ENCODE measurements at places on chromosomes 3 and 15.

DNA sequence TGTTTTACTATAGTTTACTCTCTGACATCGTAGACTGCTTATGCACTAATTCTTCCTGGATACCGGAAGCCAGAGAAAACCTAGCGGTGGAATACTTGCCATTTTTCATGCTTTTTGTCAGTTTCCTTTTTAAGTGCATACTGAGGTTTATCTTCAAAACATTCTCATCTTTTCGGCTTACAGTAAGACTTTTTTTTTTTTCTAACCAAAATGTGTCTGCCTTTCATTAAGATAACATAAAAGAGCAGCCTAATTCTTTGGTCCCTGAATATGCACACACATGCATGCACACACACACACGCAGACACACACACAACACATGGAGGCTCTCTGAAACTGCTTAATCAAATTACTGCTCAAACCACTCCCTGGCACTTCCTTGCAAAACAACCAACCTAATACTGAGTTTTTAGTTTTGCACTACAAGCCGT, 1.3 kb downstream of the ZNF445 start:
- no peak for DNase-seq

DNA sequence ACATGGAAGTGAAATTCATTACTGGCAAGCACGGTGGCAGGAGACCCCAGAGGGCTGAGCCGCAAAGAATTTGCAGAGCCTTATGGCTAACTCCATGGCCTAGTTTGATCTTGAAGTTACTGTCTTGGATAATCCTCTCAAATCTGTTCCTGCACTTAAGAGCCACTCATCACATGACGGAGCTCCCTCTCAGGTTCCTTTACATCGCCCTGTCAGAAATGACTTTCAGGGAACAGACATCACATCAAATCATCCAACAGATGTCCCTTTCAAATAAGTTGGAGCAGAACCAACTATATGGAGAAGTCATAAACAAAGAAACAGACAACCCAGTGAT, 328.8 kb upstream of the THBS1 start:
- DNase-seq: no peak

DNA sequence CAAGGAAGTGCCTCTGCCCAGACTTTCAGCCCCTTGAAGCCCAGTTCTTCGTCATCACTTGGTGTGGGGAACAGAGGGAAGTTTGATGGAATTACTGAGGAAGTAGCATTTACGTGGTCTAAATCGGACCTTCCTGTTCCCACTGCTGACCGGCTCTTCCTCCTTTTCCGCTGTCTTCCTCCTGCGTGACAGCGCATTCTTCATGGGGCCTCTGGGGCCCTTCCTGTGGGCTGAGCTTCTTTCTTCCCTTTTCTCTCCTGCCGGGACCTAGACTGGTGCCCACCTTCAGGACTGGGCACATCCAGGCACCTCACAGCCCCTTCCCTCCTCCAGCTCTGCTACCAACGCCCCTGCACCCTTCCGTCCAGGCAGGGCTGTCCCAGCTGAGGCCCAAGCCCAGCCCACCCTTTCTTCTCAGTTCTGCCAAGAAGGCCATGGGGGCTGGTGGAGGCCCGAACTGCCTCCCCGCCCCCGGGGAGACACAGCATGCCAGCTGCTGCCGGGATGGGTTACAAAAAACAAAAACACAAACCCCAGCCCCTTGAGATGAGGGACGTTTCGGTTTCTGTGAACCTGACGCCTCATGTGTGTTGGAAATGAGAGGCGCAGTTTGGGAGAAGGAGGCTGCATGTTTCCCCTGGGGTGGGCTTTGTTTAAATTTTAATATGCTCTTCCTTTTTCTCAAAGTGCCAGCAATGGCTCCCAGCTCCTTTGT, 19.1 kb downstream of the ZNF710 start:
- no peak for DNase-seq

DNA sequence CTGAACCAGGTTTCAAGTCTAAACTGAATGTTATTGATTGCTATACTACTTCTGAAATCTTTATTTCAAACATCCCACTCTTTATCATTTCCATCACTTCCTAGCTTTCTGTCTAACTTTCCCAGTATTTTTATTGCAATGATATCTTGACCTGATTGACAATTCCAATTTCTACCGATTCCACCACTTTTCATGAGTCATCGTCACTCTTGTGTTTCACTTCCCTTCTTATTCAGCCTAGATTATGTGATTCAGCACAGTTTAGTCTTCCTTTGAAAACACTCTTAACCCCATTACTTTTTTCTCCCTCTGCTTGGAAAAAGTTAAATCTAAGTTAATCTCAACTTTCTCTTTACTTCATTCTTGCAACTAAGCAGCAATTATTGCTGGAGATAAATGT, 62.6 kb downstream of the SLC7A14 start:
- DNase-seq: no peak

- DNase-seq: no peak
Observed at GRCh38 chr3:98806521-98806920, 43.4 kb downstream of the ST3GAL6 start.

GRCh38 chr3:125289429-125289981, 77.0 kb upstream of the SLC12A8 start:
- no peak for DNase-seq

- DNase-seq: no peak
Observed at GRCh38 chr3:124201786-124202185, 209.9 kb upstream of the ROPN1 start.

- DNase-seq: no peak
Observed at GRCh38 chr3:64150623-64151207, 74.6 kb downstream of the PRICKLE2 start.

- no peak for DNase-seq
Observed at GRCh38 chr3:133408961-133409360, 9.1 kb downstream of the BFSP2 start.

DNA sequence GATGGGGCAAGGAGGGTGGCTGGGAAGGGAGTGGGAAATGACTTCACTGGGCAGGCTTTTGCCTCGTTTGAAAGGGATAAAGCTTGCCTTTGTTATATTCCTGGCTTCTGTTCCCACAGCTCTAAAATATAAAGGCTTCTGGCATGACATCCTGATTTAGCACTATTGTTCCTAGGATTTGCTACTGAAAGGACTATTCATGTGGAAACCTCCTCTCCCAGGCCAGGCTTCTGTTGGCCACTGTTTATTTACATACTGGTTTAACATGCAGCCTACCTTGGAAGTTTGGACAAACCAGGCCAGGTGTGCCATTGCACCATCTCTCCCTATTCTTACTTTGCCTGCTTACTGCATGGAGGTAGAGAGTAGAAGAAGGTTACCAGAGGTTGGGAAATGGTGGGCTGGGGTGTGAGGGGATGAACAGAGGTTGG, 2.4 kb upstream of the LMCD1 start:
- DNase-seq: no peak

DNA sequence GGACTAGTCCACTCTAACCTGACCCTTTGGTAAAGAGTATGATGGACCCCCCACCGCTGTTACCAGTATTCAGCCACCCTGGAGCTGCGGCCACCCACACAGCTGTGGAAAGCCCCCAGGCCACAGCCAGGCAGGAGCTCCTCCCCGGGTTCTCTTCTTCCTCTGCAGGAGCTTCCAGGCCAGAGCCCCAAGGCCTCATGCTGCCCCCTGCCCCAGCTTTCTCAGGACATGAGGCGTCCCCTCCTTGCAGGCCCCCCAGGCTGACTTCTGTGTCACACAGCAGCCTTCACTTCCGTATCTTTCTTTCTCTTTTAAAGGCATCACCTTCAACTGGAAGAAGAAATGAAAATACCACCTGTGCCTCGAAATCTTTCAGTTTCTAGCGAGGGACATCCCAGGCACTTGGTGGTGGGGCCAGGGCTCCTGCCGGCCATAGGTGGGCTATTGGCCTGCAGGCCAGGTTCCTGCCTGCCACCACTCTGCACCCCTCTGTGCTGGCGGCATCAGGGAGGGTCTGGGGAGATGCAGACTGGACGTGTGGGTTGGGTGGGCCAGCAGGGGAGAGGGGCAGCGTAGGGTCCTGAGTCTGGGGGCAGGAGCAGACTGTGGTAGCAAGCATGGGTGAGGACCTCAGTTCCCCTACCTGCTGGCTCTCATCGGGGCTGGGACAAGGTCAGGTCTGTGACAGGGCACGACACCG, 19.9 kb downstream of the KLF13 start:
- no peak for DNase-seq

GRCh38 chr3:98977520-98977919, 76.0 kb upstream of the DCBLD2 start:
- peak; percentile 43 for DNase-seq

GRCh38 chr15:99326235-99326634, 75.0 kb downstream of the LRRC28 start:
- DNase-seq: no peak

- DNase-seq: no peak
Observed at GRCh38 chr3:127121885-127122284, 71.0 kb upstream of the PRR23E start.

- DNase-seq: no peak
Observed at GRCh38 chr15:85112997-85113396, 131.3 kb downstream of the PDE8A start.

- no peak for DNase-seq
Observed at GRCh38 chr15:92606126-92606835, 49.3 kb downstream of the FAM174B start.

- no peak for DNase-seq
Observed at GRCh38 chr3:171666516-171666915, 143.8 kb downstream of the PLD1 start.

- no peak for DNase-seq
Observed at GRCh38 chr3:44055951-44056350, 185.7 kb upstream of the TOPAZ1 start.

- DNase-seq: no peak
Observed at GRCh38 chr3:117955196-117955595, 1079.5 kb downstream of the IGSF11 start.

- no peak for DNase-seq
Observed at GRCh38 chr3:64311424-64312061, 86.3 kb upstream of the PRICKLE2 start.

DNA sequence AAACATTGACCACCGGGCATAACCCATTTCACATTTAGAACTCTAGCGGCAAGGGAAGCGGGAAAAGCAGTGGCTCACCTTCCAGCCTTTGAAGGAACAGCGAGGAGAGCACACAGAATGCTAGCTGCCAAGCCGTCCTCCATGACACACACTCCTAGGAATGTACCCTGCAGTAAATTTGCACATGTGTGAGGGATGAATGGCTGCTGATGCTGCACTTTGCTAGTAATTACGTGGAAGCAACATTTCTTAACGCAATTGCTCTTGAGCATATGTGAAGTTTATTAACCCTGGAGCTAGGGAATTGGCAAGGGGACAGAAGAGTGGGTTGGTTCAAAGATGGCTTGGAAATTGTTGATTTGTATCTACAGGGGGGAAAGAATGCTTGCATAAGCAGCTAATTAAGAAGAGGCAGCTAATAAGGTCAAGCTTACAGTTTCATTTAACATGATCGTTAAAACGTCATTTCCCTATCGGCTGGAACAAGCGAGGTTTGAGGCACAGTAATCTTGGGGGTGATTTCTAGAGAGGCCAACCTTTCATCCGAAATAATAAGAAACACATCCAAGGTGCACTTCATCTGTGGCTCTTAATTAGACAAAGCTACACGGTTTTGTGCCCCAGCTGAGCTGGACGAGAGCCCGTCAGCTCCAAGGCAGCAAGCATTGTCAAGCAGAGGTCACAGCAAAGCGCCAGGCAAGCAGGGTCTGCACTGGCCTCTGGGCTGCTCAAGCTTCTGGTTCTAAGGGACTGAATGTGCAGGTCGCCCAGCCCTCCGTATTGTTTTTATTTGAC, 123.4 kb downstream of the CHSY1 start:
- no peak for DNase-seq

GRCh38 chr15:22810033-22810852, 23.8 kb downstream of the NIPA1 start:
- no peak for DNase-seq

DNA sequence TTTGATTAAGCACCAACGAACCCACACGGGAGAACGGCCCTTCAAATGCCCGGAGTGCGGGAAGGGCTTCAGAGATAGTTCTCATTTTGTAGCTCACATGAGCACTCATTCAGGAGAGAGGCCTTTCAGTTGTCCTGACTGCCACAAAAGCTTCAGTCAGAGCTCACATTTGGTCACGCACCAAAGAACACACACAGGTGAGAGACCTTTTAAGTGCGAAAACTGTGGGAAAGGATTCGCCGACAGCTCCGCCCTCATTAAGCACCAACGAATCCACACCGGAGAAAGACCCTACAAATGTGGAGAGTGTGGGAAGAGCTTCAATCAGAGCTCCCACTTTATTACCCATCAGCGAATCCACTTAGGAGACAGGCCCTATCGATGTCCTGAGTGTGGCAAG, 8.7 kb downstream of the ZNF774 start:
- no peak for DNase-seq

DNA sequence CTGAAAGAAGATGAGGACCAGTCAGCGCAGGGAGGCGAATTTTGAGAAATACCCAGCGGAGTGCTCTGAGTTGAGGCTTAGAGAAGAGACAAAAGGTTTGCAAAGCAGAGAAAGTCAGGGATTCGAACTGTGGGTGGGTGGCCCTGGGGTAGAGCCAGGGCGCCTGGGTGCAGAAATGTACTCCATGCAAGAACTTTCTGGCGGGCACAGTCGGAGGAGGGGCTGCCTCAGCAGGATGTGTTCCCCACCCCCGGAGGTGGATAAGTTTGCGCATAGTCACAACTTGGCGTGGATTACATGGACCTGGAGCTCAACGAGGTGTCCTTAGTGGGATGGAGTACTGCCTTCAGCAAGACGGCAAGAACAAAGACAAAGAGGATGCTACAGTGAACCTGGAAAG, 117.3 kb upstream of the ALDH1A3 start:
- no peak for DNase-seq

DNA sequence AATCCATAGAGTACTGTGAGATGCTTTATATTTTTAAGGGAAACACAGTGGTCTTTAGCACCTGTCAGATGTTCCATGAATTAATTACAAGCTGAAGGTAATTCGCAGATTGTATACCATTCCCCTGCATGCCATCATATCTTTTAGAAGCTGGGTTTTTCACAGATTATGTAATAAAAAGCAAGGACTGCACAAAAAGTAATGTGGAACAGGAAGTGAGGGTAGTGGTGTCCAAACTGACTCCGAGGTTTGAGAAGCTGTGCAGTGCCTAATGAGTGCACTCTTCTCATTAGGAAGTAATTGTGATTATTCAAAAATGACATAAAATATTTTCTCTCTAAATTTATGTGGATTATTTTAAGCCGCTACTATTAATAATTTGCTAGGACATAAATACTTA, 123.2 kb downstream of the GOLIM4 start:
- DNase-seq: no peak

- DNase-seq: no peak
Observed at GRCh38 chr3:25438791-25439555, 10.9 kb downstream of the RARB start.

GRCh38 chr3:172673210-172673679, 37.6 kb downstream of the NCEH1 start:
- DNase-seq: no peak

DNA sequence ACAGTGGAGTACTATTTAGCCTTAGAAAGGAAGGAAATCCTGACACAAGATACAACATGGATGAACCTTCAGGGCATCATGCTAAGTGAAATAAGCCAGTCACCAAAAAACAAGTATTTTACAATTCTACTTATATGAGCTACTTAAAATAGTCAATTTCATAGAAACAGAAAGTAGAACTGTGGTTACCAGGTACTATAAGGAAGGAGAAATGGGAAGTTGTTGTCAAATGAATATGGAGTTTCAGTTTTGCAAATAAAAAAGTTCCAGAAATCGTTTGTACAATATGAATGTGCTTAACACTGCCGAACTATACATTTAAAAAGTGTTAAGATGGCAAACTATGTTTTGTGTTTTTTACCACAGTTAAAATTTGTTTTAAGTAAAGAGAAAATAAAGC, 26.8 kb downstream of the TRANK1 start:
- DNase-seq: peak; percentile 48

- no peak for DNase-seq
Observed at GRCh38 chr3:122406198-122406597, 9.7 kb downstream of the WDR5B start.

Data from GM12878 (cell line).